Fibroblast of skin of right biceps (primary cell): ENCODE measurements at places on chromosomes 2 and 18.

DNA sequence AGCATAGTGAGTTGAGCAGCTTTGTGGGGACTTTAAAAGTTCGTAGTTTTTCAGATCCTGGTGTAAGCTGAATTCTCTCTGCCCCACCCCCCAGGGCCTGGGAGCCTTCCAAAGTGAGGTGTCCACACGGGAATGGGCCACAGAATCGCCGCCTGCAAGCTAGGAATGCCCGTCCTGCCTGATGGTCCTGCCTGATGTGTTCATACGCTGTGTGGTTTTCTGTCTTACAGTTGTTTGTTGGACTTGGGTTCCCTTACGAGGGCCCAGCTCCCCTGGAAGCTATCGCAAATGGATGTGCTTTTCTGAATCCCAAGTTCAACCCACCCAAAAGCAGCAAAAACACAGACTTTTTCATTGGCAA, 158.7 kb downstream of the MGAT5 start:
- DNase-seq = no peak

DNA sequence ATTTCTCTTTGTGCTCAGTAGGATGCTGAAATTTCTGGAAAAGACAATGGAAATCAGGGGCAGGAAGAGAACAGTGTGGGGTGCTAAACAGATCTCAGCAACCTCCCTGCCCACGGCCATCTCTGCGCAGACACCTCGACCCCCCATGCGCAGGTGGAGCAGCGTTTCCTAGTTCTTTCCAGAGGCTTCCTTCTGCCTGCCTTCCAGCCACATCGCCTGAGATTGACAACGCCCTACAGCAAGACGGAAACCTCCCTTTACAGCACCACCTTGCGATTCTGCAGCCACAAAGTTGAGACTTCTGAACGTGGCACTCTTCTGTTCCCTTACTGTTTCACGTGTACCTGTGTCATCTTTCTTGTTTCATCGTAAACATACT, 31.4 kb upstream of the CASP8 start:
- no peak for DNase-seq

- DNase-seq = peak; percentile 45
Observed at GRCh38 chr2:234991290-234991689, 39.5 kb downstream of the SH3BP4 start.

DNA sequence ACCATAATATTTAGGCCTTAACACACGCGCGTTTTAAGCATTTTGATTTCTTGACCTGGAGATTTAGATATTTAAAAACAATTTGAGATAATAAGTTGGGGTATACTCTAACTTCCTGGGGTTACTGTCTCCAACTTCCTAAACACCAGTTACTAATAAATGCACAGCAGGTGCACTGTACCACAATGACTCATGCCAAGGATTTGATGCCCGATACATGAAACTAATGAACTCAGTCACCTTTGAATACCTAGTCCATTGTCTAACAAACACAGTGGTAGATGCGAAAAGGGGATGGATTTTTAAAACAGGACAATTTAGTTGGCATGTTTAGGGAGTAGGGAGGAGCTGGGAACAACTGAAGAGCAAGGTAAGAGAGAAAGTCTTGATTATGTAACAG, 21.2 kb downstream of the CABYR start:
- no peak for DNase-seq

- no peak for DNase-seq
Observed at GRCh38 chr2:124018890-124019289, 6.2 kb upstream of the CNTNAP5 start.

GRCh38 chr2:114222344-114222743, 220.1 kb upstream of the DPP10 start:
- no peak for DNase-seq

DNA sequence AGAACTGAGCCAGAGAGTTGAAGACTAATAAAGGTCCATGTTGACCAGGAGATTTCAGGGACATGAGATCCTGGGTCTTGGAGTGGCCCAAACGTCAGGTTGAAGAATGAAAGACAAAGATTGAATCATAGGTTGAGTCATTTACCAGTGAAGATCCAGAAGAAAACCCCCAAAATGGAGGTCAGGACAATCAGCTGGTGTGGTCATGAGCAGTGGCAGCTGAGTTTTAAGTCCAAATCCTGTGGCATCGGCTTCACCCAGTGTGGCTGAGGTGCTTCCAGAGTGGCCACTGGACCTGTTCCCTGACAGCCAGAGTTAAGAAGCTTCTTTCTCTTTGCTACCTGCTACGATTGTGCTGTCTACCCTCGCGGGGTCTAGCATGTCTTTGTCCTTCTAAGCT, 234.0 kb downstream of the BCL2 start:
- no peak for DNase-seq

GRCh38 chr2:229514273-229514895, 200.0 kb downstream of the DNER start:
- DNase-seq = no peak

DNA sequence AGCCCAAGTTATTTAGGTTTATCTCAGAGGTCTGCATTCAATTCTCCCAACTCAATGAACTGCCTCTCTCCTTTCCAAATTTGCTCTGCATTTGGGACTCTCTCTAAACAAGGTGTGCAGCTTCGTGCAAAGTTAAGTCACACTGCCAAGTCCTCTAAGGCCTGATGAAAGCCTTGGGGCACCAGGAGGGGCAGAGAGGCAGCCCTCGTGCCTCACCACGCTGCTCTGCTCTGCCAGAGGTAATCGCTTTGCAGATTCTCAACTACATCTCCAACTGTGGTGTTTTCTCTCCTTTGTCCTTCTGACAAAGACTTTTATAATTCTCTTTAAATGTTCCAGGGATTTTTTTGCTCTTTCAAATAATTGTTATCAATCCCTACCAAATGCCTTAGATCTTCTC, 283.0 kb downstream of the MEIS1 start:
- no peak for DNase-seq

DNA sequence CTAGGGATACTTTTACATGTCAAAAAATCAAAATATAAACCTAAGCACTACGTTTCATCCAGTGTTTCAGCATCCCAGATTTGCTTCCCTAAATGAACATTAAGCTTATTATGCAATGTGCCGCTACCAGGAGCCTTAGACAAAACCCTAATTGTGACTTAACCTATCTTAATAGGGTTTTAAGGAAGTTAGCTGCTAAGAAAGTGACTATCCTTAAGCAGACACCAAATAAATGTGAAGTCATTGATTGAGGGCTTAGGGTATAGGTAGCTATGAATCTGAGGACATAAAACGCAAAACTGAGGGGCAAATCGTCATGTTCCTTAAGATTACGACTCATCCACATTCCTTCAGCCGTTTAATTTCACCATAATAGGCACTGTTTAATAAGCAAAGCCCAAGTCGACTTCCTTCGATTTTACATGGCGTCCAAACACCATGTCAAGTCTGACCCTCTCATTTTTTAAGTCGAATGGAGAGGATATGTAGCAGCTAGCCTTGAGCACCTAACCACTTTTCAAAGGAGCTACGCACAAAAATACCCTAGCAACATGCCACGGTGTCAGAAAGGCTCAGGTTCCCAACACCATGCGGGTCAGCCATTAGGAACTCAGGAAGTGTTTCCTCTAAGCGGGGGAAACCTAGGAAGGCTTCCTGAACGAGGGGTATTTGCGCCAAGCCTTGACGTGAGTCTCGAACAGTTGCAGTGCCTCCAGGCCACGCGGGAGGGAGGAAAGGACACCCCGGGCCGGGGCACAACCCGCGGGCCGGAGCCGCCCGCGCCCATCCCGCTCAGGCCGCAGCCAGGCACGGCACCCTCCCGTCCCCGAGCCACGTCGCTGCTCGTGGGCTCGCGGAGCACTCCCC, 1.0 kb downstream of the HDLBP start:
- peak; percentile 61 for DNase-seq

DNA sequence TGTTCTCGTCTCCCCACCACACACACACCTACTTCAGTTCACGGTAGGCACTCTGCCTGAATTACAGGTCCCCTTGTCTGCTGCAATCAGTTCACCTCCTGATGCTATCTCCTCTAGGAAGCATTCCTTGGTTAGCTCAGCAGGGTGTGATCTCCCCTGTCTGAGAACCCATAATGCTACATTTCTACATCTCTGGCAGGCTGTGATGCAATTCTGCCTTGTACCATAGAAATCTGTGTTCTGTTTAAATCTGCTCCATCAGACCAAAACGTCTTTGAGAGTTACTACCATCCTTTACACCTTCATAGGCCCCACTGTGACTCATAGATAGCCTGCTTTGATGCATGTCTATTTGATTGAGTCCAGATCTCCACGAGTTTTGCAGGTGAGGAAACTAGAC, 103.9 kb downstream of the TTC32 start:
- DNase-seq = peak; percentile 20

GRCh38 chr2:99279969-99280695, 20.9 kb downstream of the LYG1 start:
- no peak for DNase-seq
